ENCODE measurements at places on chromosomes 4 and X.

DNA sequence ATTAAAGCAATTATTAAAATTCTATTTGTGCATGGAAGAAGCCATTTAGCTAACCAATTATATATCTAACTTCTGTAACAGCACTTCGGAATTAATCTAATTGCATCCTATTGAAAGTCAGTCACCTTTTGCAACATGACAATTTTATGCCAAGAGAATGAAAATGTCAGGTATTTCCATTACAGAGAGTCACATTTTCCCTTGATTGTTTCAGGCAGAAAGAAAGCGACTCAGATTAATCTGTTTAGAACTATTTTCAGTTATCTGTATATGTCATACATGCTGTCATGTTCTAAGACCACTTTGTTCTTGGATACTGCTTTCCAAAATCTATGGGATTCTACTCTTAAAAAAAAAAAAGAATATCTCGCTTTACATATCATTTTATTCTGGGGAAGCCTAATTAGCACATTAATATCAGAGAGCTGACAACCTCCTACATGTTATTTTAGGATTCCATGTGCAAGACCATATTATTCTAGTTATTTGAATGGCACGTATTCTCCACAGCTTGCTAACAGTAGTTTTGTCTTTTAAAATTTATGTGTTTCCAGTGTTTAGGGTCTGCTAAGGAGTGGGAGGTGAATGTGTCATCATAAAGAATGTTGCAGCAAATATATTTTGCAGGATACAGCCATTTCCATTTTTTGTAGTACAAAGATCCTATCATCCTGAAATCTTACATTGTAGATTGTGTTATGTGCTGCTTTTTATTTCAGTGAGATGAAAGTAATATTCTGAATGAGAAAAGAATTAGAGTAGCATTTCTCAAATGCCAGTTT, 31.7 kb downstream of the GALNT7 start:
- DNase-seq, result no peak

- DNase-seq, result no peak
These were observed 310.1 kb downstream of the RAB28 start for GRCh38 chr4:13174001-13174400.

DNA sequence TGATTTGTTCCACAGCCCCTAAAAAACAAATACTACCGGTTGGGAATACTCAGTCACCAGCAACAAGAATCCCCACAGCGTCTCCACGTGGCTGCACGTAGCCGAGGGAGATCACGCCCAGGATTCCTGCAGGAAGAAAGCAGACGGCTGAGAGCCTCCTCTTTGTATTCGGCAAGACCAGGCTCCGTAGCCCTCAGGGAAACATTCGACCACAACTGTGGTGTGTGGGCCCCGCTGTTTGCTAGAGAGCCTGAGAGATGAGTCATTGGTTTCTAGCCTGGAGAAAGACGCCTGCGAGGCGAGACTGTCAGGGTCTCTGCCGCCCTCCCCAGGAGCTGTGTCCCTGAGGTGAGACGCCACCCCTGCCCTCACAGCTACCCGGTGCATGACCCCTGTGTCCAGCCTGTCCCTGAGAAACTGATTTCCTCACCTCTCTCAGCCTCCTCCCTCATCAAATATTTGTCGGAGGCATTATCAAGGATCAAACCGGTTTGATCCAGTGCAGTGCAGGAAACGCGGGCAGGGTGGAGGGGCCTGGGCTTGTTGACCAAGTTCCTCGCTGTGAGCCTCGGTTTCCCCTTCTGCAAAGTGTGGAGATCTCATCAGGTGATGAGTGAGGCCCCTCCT, 4.7 kb upstream of the S100P start:
- no peak for DNase-seq

- no peak for DNase-seq
These were observed 25.7 kb downstream of the TRPC5 start for GRCh38 chrX:112056886-112057285.

DNA sequence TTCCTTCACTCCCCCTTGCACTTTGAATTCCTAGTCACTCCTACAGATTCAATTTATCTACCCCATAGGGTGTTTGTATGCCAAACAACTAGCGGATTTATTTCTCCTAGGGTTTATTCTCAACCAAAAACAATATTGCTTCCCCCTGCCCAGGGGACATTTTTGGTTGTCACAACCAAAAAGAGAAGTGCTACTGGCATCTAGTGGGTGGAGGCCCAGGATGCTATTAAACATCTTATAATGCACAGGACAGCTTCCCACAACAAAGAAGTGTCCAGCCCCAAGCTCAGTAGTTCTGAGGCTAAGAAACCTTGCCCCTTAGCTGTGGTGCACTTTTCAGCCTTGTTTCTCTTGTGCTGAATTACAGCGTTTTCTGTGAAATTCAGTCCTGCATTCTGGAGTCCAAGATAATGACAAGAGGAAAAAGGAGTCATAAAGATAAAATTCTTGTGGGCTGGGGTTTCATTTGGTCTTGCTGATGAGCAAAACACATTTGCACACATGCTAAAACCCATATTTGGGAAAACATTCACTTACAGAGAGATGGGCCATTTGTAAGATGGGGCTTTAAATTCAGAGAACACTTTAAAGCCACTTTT, 11.2 kb upstream of the SYTL4 start:
- DNase-seq, result no peak

- DNase-seq, result no peak
These were observed 56.4 kb downstream of the NBDY start for GRCh38 chrX:56785442-56785841.

Measured in NCI-H774 (cell line).